SJSA1 (cell line): ENCODE measurements at places on chromosomes 3 and 15.

- no peak for DNase-seq
Measured at GRCh38 chr3:67550541-67550940, 103.9 kb downstream of the SUCLG2 start.

GRCh38 chr15:28923726-28924280 lies 38.0 kb downstream of the APBA2 start:
- DNase-seq, result no peak

- DNase-seq, result no peak
Measured at GRCh38 chr3:47425959-47426358, 45.1 kb downstream of the PTPN23 start.

GRCh38 chr3:46337911-46338310 lies 16.0 kb upstream of the CCR2 start:
- no peak for DNase-seq

DNA sequence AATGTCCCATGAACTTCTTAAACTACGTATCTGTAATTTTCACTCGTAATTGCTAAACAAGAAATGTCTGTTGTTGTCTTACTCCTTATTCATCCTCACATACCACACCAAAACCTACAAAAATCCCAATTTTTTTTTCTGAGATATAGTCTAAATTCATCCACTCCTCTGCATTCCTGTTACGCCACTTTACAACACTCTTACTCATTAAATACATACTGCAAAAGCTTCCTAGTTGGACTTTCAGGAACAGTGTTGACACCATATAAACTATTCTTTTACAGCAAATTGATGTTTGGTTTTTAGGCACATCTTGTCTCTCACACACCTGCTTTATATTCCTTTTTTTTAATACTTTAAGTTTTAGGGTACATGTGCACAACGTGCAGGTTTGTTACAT lies 934.9 kb upstream of the CADM2 start:
- no peak for DNase-seq

GRCh38 chr15:47496343-47497185 lies 220.7 kb upstream of the SEMA6D start:
- DNase-seq, result no peak
